ENCODE measurements at places on chromosomes 7 and 10.

DNA sequence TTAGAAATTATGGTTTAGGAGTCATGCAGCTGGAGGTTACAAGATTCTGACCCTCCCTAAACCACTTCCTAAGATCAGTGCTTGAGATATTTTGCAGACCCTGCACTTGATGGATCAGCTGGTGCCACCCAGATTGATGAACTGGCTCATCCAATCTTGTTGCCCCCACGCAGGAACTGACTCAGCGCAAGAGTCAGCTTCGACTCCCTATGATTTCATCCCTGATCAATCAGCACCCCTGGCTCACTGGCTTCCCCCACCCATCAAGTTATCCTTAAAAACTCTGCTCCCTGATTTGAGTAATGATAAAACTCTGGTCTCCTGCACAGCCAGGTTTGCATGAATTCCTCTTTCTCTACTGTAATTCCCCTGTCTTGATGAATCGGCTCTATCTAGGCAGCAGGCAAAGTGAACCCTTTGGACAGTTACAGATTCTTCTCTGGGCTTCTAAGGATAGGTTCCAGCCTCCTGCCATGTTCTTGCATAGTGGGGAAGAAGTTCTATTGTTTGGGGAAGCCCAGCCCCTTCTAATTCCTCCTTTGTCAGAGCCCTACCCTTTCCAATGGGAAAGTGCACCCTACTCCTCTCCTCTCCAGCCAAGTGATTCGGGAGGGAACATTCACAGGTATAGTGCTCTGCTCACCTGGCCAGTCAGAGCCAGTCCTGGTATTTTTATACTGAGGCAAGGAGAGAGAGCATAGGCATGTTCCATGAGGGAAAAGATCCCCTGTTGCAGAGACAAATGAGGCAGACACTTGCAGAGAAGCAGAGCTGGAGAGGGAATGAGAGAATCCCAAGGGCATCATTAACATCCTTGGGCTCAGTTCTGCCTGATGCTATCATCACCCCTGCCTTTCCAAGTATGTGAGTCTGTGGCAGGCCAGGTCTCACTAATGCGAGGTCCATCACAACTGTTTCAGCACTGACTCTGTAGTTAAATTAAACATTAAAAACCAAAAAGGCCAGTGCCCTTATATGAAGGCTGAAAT is 224.4 kb upstream of the GALNT17 start:
- no peak for DNase-seq

- no peak for DNase-seq
Measured at GRCh38 chr10:72043016-72043834, 45.1 kb downstream of the SPOCK2 start.

- DNase-seq = no peak
Measured at GRCh38 chr7:130734815-130735716, 1.1 kb upstream of the KLF14 start.

GRCh38 chr10:31697271-31698180 is 231.1 kb downstream of the ARHGAP12 start:
- no peak for DNase-seq

DNA sequence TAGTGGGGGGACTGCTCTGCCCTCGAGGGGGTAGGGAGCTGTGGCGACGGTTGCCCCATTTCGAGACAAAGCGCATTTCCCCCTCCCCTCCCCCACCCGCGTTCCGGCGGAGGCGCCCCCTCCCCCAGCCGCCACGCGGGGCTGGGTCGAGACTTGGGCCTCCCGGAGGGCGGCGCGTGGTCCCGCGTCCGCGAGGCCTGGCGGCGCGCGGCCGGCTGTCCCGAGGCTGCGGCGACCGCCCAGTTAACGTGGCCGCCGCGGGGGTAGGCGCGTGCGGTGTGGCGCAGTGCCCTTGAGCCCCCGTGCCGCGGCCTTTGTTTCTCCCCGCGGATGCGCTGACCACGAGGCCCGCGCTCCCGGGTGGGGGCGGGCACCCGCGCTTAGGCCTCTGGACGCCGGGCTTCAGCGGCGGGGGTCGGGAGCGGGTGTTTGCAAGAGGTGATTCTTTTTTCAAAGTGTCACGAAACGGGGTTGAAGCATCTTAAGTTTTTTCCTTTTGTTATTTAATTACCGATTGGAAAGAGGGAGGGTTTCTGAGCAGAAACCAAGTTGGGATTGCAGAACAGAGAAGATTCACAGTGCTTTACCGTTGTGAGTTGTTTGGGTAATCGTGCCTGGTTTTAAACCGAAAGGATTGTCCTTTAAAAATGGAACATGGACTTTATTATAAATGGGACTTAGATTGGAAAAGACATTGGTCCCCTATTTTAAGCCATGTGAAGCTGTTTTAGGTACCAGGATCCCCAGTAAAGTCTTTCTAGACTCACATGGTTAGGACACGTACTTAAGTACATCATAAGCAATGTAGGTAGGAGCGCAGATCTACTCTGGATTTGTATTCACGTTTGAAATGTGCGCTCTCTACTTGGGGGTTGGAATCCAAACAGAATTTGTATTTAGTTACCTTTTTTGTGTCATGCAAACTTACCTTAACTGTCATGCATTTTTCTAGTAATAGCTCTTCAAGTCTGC is 760 bp downstream of the CBX3 start:
- DNase-seq = peak; percentile 58
